ENCODE measurements at places on chromosomes 3 and 15.
A peak's percentile ranks its signal among the peaks of the same experiment; 100 is the strongest.

DNA sequence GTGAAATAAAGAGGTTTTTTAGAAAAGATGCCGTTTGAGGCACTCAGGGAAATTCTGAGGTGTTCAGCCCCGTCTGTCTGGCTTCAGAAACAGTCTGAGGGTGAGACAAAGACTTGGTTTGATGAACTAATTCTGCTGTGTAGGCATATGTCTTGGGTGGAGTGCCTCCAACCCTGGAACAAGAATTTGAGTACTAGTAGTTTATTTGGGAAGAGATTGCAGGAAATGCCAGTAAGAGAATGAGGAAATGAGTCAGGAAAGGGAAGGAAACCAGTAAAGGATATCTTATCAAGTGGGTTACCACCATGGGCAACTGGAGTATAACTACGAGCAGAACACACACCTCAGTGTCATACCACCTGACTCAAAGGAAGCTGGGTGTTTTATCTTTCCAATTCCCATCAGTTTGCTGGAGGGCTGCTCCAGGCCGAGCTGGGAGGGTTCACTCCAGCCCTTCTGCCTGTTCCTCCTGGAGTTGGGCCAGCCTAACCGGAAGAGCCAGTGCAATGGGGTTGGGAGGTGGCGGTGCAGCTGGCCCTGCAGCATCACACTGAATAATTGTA, 75.3 kb downstream of the TGFBR2 start:
- no peak for DNase-seq

DNA sequence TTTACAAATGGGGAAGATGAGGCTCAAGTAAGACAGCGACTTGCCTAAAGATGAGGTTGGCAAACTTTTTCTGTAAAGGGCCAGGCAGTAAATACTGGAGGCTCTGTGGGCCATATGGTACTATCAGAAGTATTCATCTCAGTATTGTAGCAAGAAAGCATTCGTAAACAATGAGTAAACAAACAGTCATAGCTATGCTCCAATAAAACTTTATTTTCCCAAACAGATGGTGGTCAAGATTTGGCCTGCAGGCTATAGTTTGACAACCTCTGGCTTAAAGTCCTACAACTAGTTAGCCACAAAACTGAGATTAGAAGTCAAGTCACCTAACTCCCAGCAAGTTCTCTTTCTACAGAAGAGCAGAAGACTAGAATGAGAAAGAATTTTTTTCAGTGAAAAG, 177.0 kb upstream of the NECTIN3 start:
- no peak for DNase-seq

- DNase-seq: no peak
Observed at GRCh38 chr15:22810033-22810852, 23.8 kb downstream of the NIPA1 start.

DNA sequence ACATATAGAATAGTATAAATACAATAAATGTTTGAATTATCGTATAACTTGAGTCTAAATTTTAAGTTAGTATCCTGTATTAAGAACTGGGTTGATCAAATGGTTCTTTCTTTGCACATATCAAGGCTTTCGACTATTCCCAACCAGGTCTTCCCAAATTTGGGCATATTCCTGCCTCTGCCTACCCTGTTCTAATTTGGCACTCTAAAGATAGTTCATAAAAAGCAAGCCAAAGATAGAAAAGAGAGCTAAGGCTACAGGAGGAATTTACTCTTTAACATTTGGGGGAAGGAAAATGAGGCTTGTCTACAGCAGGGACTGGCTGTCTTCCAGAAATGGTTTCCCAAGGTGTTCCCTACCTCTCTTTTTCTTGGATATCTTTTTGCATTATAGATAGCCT, 36.1 kb downstream of the SLC35A5 start:
- DNase-seq: no peak

DNA sequence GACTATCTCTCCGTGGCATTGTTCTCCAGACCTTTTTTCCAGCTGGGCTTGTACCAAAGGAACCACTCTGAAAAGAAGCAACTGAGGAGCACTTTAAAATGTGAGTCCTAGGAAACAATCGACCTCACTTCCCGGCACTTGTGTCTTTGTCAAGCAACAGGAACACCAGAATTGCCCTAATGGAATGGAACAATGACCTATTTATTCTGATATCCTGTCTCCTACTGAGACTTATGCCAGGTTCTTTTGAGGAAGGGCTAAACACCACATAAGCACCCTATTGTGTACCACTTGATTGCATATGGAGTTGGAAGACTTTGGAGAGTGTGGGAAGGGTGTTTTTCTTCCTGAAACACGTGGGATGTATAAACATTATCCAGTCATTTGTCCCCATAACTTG, 56.8 kb upstream of the TGFBR2 start:
- no peak for DNase-seq

GRCh38 chr15:64429448-64429847, 30.9 kb upstream of the ZNF609 start:
- no peak for DNase-seq

DNA sequence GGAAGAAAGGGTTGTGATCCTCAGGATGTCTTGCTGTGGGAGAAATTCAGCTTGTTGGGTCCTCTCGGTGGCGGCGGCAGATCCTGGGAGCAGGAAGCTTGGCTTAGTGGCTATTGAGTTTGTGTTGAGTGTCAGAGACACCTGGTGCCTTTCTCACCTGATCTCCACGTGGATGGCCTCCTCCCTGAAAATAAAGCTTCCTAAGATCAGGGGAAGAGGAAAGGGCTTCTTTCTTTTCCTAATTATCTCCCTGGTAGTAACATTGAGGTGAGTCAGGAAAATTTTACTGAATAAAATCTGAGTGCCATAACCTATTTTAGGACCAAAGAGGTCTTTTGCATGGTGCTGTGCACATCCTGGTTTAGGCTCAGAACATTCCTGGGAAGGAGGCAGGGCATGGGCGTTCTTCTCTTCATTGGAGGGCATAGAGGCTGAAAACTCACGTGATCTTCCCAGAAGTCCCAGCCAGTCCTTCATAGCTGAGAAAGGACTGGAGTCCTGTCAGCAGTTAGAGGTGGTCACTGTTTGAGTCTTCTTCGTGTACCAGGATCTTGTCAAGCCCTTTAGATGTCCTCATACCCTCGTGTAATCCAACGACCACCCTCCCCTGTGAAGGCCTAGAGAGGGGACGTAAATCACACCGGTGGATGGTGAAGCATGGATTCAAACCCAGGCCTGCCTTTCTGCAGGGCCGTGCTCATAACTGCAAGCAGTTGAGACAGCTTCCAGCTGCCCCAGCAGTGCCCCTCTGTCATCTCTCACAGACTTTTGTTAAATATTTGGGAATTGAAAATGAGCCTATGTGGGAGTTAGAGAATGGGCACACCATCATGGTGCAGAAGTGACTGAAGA, 1.1 kb downstream of the CMTM8 start:
- no peak for DNase-seq

DNA sequence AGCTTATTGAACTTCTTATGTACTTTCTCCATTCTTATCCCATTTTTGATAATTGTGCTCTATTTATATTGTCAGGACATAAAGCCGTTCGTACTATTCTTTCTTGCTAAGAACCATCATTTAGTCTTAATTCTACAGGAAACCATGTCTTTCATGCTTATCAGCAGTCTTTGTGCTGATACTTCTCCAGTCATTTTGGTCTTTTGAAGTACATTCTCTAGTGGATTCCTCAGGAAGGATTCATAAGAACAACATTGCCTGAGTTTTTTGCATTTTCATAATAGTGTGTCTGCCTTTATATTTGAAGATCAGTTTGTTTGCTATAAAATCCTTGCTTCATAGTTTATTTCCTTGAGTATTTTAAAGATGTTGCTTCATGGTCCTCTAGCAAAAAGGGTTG, 126.6 kb upstream of the NEO1 start:
- no peak for DNase-seq

- DNase-seq: no peak
Observed at GRCh38 chr3:186251948-186252619, 110.0 kb downstream of the DGKG start.

- peak; percentile 8 for DNase-seq
Observed at GRCh38 chr15:72554471-72555425, 80.6 kb downstream of the ARIH1 start.

DNA sequence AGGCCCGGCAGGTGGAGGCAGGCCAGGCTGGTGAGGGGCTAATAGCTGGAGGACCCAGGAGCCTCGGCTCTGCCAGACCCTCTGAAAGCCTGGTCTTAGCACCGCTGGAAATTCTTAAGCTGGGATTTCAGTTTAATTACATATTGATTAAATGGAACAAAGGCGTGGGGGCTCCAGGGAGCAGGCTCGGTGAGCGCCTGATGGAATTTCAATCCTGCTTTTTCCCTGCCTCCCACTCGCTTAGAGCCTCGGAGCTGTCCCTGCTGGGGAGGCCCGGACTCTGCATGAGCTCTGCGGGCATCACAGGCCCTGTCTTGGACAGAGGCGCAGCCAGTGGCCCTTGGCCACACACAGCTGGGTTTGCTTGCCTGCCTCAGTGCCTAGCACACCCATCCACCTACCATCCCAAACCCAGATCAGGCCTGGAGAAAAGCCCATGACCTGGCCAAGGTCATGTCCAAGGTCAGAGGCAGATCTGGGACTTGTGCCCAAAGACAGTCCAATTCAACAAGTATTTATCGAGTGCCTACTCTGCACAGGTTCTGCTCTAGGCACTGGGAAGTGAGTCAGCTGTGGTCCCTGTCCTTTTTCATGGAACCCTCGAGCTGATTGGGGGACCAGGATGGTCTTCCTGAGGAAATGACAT, 40.6 kb downstream of the LINGO1 start:
- DNase-seq: no peak

- DNase-seq: no peak
Observed at GRCh38 chr3:38127611-38128302, 9.2 kb downstream of the ACAA1 start.

DNA sequence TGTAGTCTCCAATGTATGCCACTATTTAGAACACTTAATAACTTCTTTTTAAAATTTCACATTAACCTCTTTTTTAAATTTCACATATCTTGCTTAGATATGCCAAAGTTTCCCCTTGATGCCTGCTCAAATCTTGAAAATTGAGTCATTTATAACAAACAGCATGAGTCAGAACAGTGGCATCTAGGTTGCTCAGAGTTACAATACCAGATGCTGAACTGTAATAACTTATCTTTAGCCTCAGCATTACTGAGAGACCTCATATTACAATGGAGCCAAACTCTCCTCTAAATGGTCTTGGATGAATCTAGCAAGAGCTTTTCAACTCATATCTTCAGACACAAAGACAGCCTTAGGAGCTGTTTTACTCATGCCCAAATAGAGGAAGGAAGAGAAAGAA, 439.3 kb upstream of the ARPP21 start:
- DNase-seq: no peak

GRCh38 chr3:13884851-13885703, 5.2 kb upstream of the WNT7A start:
- peak; percentile 75 for DNase-seq

DNA sequence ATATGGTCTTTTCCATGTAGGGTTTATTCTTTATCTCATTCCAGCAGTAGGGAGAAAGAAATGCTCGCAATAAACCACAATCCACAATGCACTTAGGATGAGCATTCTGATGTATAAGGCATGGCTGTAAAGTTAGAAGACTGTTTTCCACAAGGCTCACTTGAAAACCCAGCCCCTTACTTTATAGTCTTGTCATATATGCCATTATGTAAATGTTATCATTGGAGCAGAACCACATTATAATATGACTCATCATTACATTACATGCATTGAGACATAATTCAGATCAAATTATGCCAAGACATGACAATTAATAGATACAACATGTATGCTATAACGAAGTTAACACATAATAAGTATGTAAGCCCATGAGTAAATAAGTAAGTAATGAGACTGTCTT, 348.1 kb downstream of the LSAMP start:
- no peak for DNase-seq

GRCh38 chr15:67103432-67103831, 38.0 kb downstream of the SMAD3 start:
- DNase-seq: no peak

DNA sequence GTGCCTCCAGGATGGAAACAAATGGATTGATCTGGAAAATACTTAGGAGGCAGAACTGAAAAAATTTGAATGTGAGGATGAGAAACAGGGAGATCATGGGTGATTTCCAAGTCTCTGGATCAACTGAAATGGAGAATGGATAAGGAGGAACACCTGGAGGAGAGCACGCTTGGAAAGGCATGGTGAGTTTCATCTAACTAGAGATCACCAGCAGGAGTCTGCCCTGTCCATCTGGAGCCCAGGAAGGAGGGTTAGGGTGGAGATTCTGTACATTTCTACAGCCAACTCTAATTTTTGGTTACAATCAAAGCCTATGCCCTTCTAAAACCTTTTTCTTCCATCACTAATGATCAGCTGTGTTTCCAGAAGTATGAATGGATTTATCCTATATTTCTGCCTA, 995.9 kb upstream of the CFAP20DC start:
- no peak for DNase-seq

- no peak for DNase-seq
Observed at GRCh38 chr3:66312039-66312438, 91.2 kb downstream of the SLC25A26 start.

DNA sequence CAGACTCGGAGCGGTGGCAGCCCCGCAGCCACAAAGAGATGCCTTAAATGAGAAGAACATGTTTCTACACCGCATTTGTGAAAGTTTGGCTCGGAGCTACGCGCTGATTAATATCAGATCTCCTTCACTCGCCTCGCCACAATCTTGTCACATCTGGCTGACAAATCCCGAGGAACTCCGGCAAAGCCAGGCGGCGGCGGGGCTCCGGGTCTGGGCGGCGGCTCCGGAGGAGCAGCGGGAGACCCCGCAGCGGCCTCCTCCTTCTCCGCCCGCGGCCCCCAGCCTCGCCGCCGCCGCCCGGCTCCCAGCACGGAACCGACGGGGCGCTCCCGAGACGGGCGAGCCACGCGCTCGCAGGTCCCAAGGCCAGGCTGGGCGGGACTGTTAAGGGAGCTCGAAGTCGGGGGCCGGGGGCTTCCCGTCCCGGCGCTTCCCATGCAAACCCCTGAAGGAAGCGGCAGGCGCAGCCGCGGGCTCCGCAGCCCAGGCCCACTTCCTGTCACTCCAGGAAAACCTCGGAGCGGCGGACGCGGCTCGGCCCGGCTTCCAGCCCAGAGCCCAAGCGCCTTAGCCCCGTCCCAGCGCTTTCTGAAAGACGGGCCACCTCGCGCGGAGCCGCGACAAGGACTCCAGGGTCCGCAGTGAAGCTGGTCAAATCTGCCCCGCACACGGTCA, 1.2 kb downstream of the BNC1 start:
- DNase-seq: no peak

DNA sequence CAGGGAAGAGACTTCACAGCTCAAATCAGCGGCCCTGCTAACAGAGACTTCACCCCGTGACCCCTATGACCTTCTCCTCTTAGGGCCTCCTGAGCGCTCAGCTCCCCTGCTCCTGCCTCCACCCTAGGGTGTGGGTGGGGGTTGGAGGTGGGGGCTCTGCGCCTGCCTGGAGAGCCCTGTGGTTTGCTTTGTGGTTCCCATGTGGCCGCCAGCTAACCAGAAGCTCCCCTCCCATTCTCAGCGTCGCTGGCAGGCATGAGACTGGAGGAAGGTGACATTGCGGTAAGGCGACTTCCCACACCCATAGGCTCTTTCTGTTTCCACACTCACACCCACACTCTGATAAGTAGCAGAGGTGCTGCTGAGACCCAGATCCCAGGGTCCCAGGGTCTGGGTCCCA, 27.6 kb downstream of the XYLB start:
- no peak for DNase-seq

- no peak for DNase-seq
Observed at GRCh38 chr3:46904303-46905212, 27.0 kb downstream of the PTH1R start.

- no peak for DNase-seq
Observed at GRCh38 chr3:126103121-126104027, 19.4 kb upstream of the SLC41A3 start.

Measured in effector CD4-positive, alpha-beta T cell (primary cell).